ENCODE measurements at places on chromosomes 16 and 17. TPM values are rescaled to one million over a fixed set of nuclear protein-coding genes. Genes with fewer than 3 reads are reported as not detected.
A peak's percentile ranks its signal among the peaks of the same experiment; 100 is the strongest.

GRCh38 chr17:67218385-67218950, 26.5 kb downstream of the HELZ start:
- DNase-seq, result no peak
- H3K27ac ChIP-seq, result no peak overlapping the region
- no peak overlapping the region for H3K4me3 ChIP-seq
- H3K27me3 ChIP-seq, result no peaks in the 10 kb centered on the region
- H3K4me1 ChIP-seq, result peaks cover 4% of the 10 kb centered on the region

GRCh38 chr17:63984236-63984635, 11.5 kb upstream of the SCN4A start:
- no peak overlapping the region for H3K27ac ChIP-seq
- DNase-seq, result no peak
- no peak overlapping the region for H3K4me3 ChIP-seq
- H3K4me1 ChIP-seq, result peaks cover 23% of the 10 kb centered on the region

DNA sequence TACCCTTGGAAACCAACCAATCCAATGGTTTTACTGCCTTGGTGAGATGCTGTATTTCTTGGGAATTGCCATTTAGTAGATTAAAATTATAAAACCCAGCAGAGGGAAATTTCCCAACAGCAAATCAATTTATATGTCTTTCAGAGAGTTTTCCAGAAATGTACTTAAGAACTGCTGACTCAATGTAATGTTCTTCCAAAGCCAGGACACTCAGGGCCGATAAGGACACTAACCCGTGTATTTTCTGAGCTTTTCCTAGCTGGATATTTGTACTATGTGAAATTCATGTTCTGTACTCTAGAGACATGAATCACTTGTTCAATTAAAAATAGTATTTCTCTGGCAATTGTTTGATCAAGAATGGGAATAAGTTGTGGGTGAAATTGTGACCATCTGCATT, 121.4 kb downstream of the KCNJ2 start:
- H3K27ac ChIP-seq, result no peak overlapping the region
- no peak for DNase-seq
- no peaks in the 10 kb centered on the region for H3K36me3 ChIP-seq
- H3K4me1 ChIP-seq, result no peaks in the 10 kb centered on the region
- no peaks in the 10 kb centered on the region for H3K27me3 ChIP-seq
- no peak overlapping the region for H3K4me3 ChIP-seq

- DNase-seq, result no peak
- no peaks in the 10 kb centered on the region for H3K36me3 ChIP-seq
- peaks cover 6% of the 10 kb centered on the region for H3K27me3 ChIP-seq
- no peak overlapping the region for H3K27ac ChIP-seq
Observed at GRCh38 chr17:45116434-45117016, 15.8 kb downstream of the PLCD3 start.

DNA sequence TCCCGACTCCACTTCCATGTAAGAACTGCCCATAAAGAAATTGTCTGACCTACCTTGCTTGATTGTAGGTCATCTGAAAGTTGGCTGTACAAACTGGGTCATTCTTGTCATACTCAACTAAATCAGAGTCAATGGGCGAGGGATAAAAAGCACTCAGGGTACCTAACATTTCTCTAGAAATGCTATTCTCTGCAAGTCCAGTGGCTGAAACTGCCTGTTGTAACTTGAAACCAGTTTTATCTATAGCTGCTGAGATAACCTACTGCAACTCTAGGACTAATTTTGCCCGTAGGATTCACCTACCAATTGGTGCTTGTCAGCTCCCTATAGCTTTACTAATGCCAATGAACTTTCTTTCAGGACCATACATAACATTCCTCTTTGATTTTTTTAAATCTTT, 100.1 kb upstream of the GRIN2A start:
- peaks cover 3% of the 10 kb centered on the region for H3K27me3 ChIP-seq
- H3K27ac ChIP-seq, result no peak overlapping the region
- H3K4me3 ChIP-seq, result no peak overlapping the region
- H3K36me3 ChIP-seq, result peaks cover 6% of the 10 kb centered on the region

The PRSS21 gene
- 6.0 TPM for total RNA-seq

DNA sequence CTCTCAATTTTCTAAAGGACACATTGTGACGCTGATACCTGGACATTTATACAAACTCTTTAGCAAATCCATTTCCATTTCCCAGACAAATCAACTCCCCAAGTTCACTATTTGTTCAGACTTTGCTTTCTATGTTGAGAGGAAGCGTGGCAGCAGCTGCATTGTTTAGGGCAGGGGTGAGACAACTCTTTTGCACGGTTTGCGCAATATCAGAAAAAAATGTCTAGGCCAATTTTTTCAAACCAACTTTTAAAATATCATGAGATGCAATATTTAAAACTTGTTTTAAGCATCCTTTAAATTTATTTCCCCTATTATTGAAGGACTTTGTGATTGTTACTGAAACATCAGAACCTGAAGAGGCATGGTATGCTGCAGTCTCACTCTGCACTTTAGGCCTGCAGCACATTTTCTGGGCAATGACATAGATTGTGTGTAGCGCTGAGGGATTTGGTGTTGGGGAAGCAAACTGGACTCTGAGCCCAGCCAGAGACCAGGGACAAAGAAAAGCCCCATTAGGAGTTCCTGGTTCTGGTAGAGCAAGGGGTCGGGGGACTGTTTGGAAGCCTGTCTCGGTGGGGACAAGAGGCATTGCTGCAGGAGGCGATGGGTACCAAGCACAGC, 6.4 kb upstream of the CCDC182 start:
- H3K4me1 ChIP-seq, result peaks cover 29% of the 10 kb centered on the region
- H3K36me3 ChIP-seq, result no peaks in the 10 kb centered on the region
- no peak for DNase-seq
- H3K4me3 ChIP-seq, result no peak overlapping the region

The C17orf67 gene
- 3.2 TPM for total RNA-seq

The NTN1 gene
- total RNA-seq, result not detected

The PMM2 gene
- 36.9 TPM for total RNA-seq

DNA sequence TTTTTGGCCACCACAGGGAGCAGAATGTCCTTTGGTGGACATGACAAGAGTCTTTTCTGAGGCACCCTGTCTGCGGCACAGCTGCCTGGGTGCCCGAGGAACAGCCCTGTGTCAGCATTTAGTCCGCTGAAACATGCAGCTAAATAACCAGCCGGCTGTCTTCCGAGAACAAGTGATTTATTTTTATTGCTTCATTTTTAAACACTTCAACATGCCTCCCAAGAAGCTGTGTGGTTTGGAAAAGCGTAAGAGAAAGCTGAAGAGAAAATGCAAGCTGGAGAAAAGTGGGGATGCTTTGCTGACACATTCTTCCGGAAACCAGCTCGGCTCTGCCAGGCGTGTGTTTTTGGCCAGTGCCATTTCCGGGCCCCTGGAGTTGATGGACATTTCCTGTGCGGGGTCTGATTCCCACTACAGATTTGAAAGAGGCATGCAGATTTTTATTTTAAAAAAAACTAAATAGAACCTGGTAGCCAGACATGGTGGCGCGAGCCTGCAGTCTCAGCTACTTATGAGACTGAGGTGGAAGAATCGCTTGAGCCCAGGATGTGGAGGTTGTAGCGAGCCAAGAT, 94.7 kb downstream of the SEC14L1 start:
- H3K4me1 ChIP-seq, result peaks cover 28% of the 10 kb centered on the region
- H3K36me3 ChIP-seq, result peaks cover 7% of the 10 kb centered on the region
- H3K27me3 ChIP-seq, result no peaks in the 10 kb centered on the region
- peak overlapping the region; percentile 91 for H3K27ac ChIP-seq

The PPY gene
- total RNA-seq, result not detected

- no peak overlapping the region for H3K4me3 ChIP-seq
- H3K4me1 ChIP-seq, result no peaks in the 10 kb centered on the region
- H3K27ac ChIP-seq, result no peak overlapping the region
Observed at GRCh38 chr17:18018411-18018921, 20.5 kb downstream of the ATPAF2 start.

GRCh38 chr17:59409336-59410048, 78.0 kb downstream of the YPEL2 start:
- no peak overlapping the region for H3K4me3 ChIP-seq
- peaks cover 33% of the 10 kb centered on the region for H3K4me1 ChIP-seq
- no peaks in the 10 kb centered on the region for H3K27me3 ChIP-seq
- no peak for DNase-seq

GRCh38 chr17:59561042-59561441, 4.4 kb upstream of the DHX40 start:
- H3K4me3 ChIP-seq, result no peak overlapping the region
- peaks cover 9% of the 10 kb centered on the region for H3K4me1 ChIP-seq

DNA sequence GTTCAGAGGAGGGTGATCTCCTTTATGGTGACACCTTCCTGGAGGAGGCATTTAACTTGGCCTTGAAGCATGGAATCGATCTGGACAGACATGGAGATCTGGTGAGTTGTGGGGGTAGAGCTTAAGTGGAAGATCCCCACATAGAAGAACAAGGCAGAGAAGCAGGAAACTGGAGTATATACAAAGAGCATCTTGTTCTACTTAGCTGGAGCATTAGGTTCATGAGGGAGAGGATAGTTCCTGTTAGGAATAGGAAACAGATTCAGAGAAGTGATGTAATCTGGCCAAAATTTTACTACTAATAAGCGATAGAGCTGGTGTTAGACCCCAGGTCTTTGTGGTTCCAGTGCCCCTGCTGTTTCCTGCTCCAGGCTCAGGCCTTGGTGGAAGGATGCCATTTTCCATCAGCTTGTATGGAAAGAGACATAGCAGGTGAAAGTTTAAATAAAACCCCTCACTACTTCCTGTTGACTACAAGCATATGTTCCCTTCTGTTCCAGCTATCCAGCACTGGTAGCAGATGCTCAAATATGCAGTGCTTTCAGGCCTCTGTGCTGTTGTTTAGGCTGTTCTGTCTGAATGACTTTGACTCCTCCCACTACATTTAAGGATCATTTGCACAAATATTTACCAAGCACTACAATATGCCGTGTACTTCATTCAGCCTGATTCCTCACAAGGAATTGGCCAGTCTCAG, 9.4 kb downstream of the RPAIN start:
- DNase-seq, result no peak
- peaks cover 6% of the 10 kb centered on the region for H3K4me1 ChIP-seq
- no peaks in the 10 kb centered on the region for H3K27me3 ChIP-seq
- peak overlapping the region; percentile 1 for H3K27ac ChIP-seq

DNA sequence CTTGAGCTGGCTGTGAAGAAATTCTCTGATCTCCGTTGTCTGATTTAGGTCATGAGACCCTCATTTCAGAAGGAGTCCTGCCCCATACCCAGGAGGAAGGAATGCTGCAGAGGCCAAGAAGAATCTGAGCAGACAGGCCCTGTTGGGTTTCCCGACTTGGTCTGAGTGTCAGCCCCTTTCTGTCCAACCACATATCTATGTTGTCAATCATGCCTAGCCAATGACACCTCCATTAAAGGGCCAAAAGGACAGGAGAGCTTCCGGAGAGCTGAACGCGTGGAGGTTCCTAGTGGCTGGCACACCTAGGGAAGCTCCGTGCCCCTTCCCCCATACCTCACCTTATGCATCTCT, 37.8 kb downstream of the PIMREG start:
- H3K27ac ChIP-seq, result no peak overlapping the region
- H3K36me3 ChIP-seq, result no peaks in the 10 kb centered on the region
- H3K4me3 ChIP-seq, result no peak overlapping the region
- no peaks in the 10 kb centered on the region for H3K27me3 ChIP-seq
- no peaks in the 10 kb centered on the region for H3K4me1 ChIP-seq
